ENCODE measurements at places on chromosomes 7 and 10.
A peak's percentile ranks its signal among the peaks of the same experiment; 100 is the strongest.

DNA sequence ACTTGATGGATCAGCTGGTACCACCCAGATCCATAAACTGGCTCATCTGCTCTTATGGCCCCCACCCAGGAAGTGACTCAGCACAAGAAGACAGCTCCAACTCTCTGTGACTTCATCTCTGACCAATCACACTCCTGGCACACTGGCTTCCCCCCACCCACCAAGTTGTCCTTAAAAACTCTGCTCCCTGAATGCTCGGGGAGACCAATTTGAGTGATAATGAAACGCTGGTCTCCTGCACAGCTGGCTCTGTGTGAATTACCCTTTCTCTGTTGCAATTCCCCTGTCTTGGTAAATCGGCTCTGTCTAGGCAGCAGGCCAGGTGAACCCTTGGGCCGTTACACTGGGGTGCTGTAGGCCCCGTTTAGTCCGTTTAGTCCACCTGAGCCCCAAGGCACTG, 23.4 kb upstream of the BNIP3 start:
- no peak for DNase-seq

DNA sequence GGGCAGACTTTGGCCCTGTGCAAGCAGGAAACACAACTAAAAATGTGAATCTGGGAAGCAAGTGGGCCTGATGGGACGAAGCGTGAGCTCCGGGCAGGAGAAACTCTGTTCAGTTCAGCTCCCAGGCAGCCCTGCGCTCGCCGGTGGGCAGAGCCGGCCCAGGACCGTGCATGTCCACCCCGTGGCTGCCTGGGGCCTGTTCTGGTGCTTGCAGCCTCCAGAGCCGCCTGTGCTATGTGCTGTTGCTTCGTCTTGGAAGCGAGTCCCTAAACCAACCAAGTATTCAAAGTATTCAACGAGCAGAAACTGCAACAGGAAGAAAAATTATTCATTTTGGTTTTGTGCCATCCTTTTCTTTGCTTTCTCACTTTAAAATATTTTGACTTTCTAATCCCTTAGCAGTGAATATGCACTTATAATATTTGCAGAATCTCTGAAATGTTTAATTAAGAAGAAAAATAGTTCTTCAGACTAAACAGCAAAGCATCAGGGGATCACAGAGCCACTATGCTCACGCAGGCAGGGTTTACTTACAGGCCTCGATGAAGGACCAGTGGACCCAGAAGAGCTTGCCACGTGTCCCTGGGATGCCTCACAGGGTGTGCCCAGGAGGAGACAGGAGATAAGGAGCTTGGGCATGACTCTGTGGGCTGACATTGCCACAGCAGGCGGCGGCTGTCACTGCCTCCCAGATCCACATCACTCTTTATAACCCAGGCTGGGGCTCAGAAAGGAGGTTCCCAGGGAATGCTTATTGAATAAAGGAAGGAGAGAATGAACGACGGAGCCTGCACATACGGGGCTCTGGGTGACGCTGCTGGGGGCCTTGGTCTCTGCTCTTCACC, 45.6 kb downstream of the VIPR2 start:
- no peak for DNase-seq

- DNase-seq = no peak
Observed at GRCh38 chr7:36203071-36203790, 50.2 kb downstream of the EEPD1 start.

GRCh38 chr10:112583236-112583939, 136.4 kb downstream of the VTI1A start:
- no peak for DNase-seq

GRCh38 chr7:144403649-144404061, at the start of gene NOBOX:
NOBOX (minus strand) TSS chr7:144403693.
- no peak for DNase-seq

DNA sequence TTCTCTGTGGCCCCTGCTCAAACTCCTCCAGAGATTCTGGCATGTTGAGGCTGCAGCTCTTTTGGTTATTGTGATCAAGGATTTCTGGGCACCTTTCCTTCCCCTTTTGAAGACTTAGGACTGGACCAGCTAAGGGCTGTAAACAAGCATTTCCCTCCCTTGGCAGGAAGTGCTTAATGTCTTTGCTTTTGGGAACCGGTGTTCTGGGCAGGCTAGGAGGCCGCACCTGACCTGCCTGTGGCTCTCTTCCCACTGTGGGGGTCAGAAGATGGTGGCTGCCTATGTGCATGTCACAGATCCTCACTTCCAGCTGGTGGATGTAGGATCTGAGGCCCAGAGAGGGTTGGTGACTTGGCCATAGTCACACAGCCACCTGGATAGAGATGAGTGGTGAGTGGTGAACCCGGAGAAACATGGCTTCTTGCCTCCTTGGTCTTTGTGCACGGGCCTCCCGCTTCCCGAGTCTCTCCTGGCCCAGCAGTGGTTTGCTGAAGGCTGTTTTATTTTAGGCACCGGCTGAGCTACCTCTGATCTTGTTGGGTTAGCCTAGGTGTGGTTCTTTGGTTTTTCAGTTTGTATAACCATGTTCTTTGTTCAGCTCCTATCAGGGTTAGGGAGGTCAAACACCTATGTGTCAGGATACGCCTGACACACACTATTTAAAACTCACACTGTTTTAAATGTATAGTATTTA, 82.0 kb downstream of the GRK5 start:
- no peak for DNase-seq

- peak; percentile 9 for DNase-seq
Observed at GRCh38 chr10:112721080-112721698, 228.9 kb upstream of the TCF7L2 start.

GRCh38 chr7:74400420-74401136, 53.1 kb upstream of the GTF2IRD1 start:
- peak; percentile 18 for DNase-seq

GRCh38 chr10:88966797-88967196, 14.2 kb upstream of the ACTA2 start:
- DNase-seq = no peak

- DNase-seq = no peak
Observed at GRCh38 chr10:54402576-54402975, 398.5 kb downstream of the PCDH15 start.

- DNase-seq = no peak
Observed at GRCh38 chr7:86937363-86937878, 122.0 kb downstream of the ELAPOR2 start.

- DNase-seq = no peak
Observed at GRCh38 chr10:127740596-127740995, 3.6 kb downstream of the FOXI2 start.

DNA sequence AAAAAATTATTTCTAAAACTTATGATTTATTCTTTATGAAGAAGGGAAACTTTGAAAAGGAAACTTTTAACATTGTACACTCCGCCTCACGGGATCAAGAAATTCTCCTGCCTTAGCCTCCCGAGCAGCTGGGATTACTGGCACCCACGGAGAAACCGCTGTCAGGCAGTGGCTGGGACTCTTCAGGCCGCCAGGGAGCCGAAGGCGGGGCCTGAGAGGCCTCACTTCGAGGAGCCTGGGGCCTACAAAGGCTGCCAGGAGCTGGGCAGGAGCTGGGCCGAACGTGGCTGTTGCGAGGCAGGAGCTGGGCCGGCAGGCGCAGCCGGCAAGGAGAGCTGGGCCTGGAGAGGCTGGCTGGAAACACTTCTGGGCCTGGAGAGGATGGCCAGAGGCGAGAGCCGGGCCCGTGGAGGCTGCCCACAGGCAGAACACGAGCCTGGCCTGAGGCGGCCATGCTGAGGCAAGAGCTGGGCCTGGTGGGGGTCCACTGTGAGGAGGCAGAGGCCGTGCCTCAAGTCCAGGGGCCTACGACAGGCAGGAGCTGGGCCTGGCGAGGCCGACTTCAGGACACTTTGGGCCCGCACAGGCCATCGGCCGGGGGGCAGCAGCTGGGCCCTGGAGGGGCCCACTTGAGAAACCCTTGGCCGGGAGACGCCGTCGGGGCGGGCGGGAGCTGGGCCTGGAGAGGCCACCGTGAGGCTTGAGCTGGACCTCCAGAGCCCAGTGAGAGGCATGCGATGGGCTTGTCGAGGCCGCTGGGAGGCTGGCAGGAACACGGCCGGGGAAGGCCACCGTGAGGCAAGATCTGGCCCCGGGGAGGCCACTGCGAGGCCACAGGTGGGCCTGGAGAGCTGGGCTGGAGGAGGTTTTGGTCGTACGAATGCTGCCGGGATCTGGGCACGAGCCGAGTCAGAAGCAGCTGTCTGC, 23.7 kb downstream of the MDH2 start:
- DNase-seq = no peak

GRCh38 chr10:47349941-47350371, 1.8 kb downstream of the RBP3 start:
- DNase-seq = no peak

- DNase-seq = no peak
Observed at GRCh38 chr10:31602541-31603234, 283.7 kb downstream of the ZEB1 start.

GRCh38 chr10:131978366-131978765, 3.4 kb downstream of the BNIP3 start:
- no peak for DNase-seq

GRCh38 chr7:98115746-98116525, 9.3 kb downstream of the LMTK2 start:
- DNase-seq = no peak

DNA sequence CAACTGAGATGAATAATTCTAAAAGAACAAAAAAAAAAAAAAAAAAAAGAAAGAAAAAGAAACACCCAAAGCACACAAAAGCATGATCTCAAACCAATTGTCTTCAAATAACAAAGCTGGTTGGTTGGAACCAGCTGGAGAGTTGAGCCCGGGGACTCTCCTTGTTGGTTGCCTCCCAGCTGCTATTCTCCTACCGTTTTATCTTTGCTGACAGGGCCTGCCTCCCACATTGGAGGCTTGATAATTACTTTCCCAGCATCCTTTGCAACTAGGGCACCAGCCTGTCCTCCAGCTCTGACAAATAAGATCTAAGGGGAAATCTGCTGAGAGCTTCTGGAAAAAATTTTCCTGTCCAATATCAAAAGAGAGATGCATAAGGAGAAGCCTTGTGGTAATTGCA, 6.8 kb downstream of the PON1 start:
- no peak for DNase-seq

GRCh38 chr7:93036807-93037206, 81.0 kb downstream of the SAMD9 start:
- DNase-seq = peak; percentile 68

DNA sequence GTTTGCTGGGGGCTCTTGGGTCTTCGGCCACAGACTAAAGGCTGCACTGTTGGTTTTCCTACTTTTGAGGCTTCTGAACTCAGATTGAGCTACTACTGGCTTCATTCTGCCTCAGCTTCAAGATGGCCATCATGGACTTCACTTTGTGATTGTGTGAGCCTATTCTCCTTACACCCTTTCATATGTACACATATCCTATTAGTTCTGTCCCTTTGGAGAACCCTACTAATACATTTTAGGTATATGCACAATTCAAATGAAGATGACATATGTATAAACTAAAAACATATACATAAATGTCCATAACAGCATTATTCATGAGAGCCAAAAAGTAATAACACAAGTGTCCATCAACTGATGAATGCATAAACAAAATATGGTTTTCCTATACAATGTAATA, 75.7 kb downstream of the GPR37 start:
- no peak for DNase-seq

- DNase-seq = no peak
Observed at GRCh38 chr7:105890290-105890997, 14.0 kb upstream of the ATXN7L1 start.

- no peak for DNase-seq
Observed at GRCh38 chr7:19249281-19249680, 104.1 kb upstream of the FERD3L start.

DNA sequence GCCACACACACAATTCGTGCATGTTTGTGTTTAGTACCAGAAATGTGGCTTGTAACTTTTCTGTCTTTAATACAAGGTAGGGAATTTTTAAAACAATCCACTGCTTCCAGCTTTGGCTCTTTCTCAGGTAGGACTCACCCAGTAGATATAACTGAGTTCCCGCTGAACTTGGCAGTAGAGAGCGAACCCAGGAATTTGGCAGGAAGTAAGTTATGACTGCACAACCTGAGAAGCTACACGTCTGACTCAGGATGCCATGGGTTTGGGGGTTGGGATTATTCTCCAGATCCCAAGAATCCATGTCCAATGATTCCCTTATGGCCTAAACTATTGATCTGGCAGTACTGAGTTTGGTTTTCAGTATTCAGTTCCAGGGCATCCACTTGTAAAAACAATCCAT, 499.7 kb downstream of the CALN1 start:
- no peak for DNase-seq

GRCh38 chr7:92698237-92698841, 108.1 kb upstream of the FAM133B start:
- no peak for DNase-seq

GRCh38 chr7:92916770-92917224, 80.4 kb upstream of the CDK6 start:
- no peak for DNase-seq

DNA sequence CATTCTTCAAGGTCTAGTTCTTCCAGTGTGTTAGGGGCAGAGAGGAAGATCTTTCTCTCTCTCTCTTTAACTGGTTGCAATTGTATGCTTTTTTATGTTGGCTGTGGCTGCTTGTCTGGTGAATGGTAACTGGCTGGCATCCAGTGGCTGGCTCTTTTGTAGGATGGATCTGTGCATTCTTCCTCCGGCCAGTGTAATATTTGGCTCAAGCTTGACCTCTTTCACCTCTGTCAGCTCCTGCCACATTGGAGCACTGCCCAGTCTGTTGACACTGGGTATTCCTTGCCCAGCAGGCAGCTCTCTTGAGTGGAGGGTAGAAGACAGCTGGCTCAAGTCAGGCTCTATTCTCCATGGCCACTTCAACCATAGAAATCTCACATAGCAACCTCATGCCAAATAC, 528.3 kb downstream of the PHTF2 start:
- DNase-seq = no peak

DNA sequence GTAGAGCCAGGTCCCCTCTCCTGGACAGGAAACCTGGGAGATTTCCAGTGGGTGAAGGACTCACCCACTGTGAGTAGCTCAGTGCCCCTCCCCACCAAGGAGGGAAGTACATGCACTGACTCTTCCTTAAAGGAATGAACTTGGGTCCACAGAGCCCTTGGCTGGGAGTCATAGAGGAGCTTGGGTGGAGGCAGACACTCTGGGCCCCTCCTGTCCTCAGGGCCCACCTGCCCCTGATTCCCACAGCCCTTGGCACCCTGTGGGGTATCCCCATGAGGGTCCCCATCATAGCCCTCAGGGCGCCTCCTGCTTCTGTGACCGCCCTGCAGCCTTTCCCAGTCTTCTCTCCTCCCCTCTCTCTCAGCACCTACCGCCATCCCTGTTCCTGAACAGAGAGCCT, 3.7 kb downstream of the EN2 start:
- no peak for DNase-seq

GRCh38 chr7:91491868-91492267, 227.6 kb downstream of the FZD1 start:
- DNase-seq = no peak
